ENCODE measurements at places on chromosomes 2 and 18. TPM values are rescaled to one million over a fixed set of nuclear protein-coding genes. Genes with fewer than 3 reads are reported as not detected.

Gene IL36G
- 0.14 TPM for polyA plus RNA-seq

Gene CNTNAP5
- polyA plus RNA-seq = 0.03 TPM

Gene POTEJ
- polyA plus RNA-seq = 0.06 TPM

Gene ZBTB7C
- polyA plus RNA-seq = 4.0 TPM

Gene HRH4
- polyA plus RNA-seq = 0.08 TPM

Gene DTYMK
- polyA plus RNA-seq = 24.8 TPM

Gene SLC16A14
- polyA plus RNA-seq = 2.0 TPM

Gene ZNF521
- 43.7 TPM for polyA plus RNA-seq

Gene MYCN
- 5.5 TPM for polyA plus RNA-seq

Gene EPC2
- polyA plus RNA-seq = 23.6 TPM

Gene KIF1A
- polyA plus RNA-seq = 3.6 TPM

Gene TXNDC2
- polyA plus RNA-seq = 0.05 TPM

Measured in forelimb muscle (tissue), 1 donor.